ENCODE measurements at places on chromosomes 3 and 15. TPM values are rescaled to one million over a fixed set of nuclear protein-coding genes. Genes with fewer than 3 reads are reported as not detected.

DNA sequence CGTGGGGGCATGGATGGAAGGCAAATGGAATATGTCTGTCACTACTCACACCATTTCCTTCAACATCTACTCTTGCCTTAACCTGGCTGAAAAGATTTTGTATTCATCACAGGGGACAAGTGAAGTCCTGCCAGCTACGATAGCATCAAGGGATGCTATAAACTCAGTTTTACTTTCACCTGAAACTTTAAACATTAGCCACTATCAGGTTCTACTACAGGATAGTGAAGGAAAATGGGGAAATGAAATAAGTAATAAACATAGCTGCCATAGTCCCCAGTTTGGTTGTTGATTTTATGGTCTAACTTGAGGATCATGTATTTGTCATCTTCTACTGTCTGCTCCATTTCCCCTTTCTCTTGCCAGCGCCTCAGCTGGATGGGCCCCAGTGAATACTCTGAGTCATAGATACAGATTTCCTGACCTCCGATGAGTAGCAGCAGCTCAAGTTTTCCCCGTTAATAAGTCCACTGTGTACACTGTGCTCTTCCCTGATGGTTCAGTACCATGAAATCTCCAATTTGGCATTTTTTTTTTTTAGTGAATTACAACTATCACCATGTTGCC, 338.2 kb upstream of the SLCO3A1 start:
- no peak overlapping the region for H3K27ac ChIP-seq
- no peaks in the 10 kb centered on the region for H3K36me3 ChIP-seq
- no peak overlapping the region for H3K4me3 ChIP-seq
- no peaks in the 10 kb centered on the region for H3K4me1 ChIP-seq
- DNase-seq, result no peak

GRCh38 chr3:185702262-185703225, 116.4 kb downstream of the SENP2 start:
- H3K4me3 ChIP-seq, result no peak overlapping the region
- H3K36me3 ChIP-seq, result no peaks in the 10 kb centered on the region
- H3K4me1 ChIP-seq, result no peaks in the 10 kb centered on the region
- peaks cover 5% of the 10 kb centered on the region for H3K27me3 ChIP-seq
- no peak for DNase-seq

GRCh38 chr3:137116619-137117018, 158.8 kb downstream of the IL20RB start:
- no peak for DNase-seq
- no peak overlapping the region for H3K4me3 ChIP-seq
- no peak overlapping the region for H3K27ac ChIP-seq
- H3K4me1 ChIP-seq, result no peaks in the 10 kb centered on the region
- H3K27me3 ChIP-seq, result no peaks in the 10 kb centered on the region

DNA sequence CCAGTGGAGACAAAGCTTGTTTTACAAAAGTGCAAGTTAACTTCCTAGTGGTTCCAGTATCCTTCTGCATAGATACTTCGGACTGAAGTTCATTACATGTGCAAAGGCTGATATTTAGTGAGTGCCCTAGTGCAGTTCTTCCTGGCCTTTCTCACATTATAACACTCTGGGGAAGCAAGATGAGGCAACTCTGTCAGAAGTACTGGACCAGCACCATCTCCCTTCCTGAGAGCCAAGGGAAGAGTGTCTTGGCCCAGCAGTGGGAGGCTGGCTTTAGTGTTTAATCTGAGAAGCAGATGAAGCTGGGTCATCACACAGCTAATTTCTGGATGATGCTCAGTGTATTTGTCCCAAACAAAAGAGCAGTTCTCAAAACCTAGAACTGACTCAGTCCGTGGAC, 397.7 kb downstream of the CACNA2D3 start:
- H3K27me3 ChIP-seq, result no peaks in the 10 kb centered on the region
- no peaks in the 10 kb centered on the region for H3K36me3 ChIP-seq
- DNase-seq, result no peak
- H3K27ac ChIP-seq, result no peak overlapping the region
- H3K4me3 ChIP-seq, result no peak overlapping the region

GRCh38 chr3:117928836-117929235, 1105.8 kb downstream of the IGSF11 start:
- DNase-seq, result no peak
- H3K36me3 ChIP-seq, result no peaks in the 10 kb centered on the region
- no peak overlapping the region for H3K4me3 ChIP-seq
- no peaks in the 10 kb centered on the region for H3K4me1 ChIP-seq
- no peaks in the 10 kb centered on the region for H3K27me3 ChIP-seq

- no peak for DNase-seq
- no peak overlapping the region for H3K27ac ChIP-seq
- H3K27me3 ChIP-seq, result no peaks in the 10 kb centered on the region
- H3K36me3 ChIP-seq, result peaks cover 36% of the 10 kb centered on the region
Measured at GRCh38 chr3:33063651-33064051, 33.3 kb downstream of the GLB1 start.

DNA sequence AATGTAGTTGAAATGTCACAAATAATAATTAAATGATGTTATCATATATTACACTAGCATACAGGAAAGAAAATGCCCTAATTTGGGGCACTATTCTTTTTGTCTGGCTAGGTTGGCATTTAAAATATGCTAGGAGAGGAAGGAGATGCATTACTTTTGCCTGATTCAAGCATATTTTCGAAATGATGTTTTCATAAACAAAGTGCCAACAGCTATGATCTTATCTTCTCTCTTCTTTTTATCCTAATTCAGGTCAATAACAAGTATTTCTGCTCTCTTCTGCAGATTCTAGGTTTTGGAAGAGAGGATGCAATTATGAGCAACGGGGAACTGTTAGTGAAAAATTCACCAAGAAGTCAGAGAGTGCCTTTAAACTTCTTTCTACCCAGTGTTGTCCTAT, 55.8 kb upstream of the NR2F2 start:
- H3K27ac ChIP-seq, result no peak overlapping the region
- no peak overlapping the region for H3K4me3 ChIP-seq
- no peaks in the 10 kb centered on the region for H3K4me1 ChIP-seq
- H3K36me3 ChIP-seq, result no peaks in the 10 kb centered on the region
- DNase-seq, result no peak
- no peaks in the 10 kb centered on the region for H3K27me3 ChIP-seq

DNA sequence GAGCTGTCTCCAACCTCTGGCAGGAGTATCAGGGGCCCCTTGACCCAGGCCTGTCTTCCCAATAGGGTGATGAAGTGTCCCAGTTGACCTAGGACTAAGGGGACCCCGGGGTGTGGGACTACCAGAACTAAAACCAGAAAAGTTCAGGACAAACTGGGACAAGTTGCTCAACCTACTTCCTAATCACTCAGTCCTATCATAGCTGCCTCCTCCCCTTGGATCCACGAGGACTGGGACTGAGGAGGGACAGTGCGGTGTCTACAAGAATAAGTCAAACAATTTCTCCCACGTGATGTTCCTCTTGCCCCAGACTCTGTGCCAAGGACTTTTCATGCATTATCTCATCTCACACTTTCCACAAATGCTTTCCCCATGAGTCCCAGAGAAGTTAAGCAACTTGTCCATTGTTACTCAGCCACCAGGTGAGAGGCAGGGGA, 49.4 kb upstream of the SLCO2A1 start:
- no peak overlapping the region for H3K4me3 ChIP-seq
- no peaks in the 10 kb centered on the region for H3K27me3 ChIP-seq
- H3K4me1 ChIP-seq, result no peaks in the 10 kb centered on the region
- H3K27ac ChIP-seq, result no peak overlapping the region
- no peak for DNase-seq

DNA sequence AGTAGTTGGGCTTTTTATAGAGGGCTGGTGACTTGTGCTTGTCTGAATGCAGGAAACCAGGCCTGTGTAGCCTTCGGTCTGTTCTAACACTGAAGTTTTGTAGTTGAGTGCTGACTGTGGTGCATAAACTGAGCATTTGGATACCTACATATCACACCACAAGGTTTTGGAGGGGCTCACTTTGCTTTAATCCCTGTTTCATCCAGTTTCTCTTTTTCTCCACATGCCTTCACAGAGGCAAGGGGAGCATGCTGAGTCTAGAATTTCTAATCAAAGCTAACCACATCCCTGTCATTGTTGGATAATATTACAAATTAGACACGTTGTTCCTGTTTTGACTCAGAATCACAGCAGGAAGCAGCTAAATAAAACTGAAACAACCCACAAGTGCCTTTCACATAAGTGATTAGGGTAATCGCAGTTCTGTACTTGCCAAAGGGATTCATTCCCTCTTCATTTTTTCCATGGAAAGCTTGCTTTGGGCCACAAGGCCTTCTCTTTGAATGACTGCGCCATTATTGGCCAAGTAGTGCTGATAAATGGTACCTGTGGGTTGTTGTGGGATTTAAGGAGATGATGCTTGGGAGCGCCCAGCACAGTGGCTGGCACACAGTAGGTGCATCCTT, 48.9 kb downstream of the TGFBR2 start:
- H3K27ac ChIP-seq, result peak overlapping the region; percentile 36
- DNase-seq, result no peak
- peaks cover 47% of the 10 kb centered on the region for H3K36me3 ChIP-seq
- H3K4me3 ChIP-seq, result no peak overlapping the region

GRCh38 chr15:84653910-84654688, at the start of gene WDR73:
Gene WDR73, minus strand, starts transcription at chr15:84654283. Its CDS starts 9 bp downstream, at chr15:84654274.
- H3K4me3 ChIP-seq, result peak within 1 kb of the TSS; percentile 85
- peaks cover 59% of the 10 kb centered on the region for H3K4me1 ChIP-seq
- H3K27ac ChIP-seq, result peak within 1 kb of the TSS; percentile 82
- peaks cover 4% of the 10 kb centered on the region for H3K36me3 ChIP-seq
- DNase-seq, result peak; percentile 90

DNA sequence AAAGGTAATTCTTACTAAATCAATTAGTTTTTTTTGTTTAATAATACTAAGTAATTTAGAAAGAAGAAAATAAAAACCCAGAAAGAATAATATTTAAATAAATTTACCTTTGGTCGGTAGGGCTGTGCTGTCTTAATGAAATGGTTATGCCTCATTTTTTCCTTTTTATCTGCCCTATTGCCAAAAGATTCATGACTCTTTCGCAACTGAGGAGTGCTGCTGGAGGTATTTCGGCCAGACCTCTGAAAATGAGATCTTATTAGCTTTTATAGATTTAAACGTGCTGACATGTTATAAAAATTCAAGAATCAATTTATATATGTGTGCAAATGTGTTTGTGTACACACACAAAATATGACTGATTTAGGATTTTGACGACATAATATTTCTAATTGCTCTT, 67.1 kb upstream of the USP50 start:
- no peak overlapping the region for H3K27ac ChIP-seq
- H3K4me3 ChIP-seq, result no peak overlapping the region
- H3K27me3 ChIP-seq, result no peaks in the 10 kb centered on the region
- no peak for DNase-seq
- H3K36me3 ChIP-seq, result peaks cover 24% of the 10 kb centered on the region

GRCh38 chr15:59622289-59622688, 10.7 kb downstream of the GCNT3 start:
- no peaks in the 10 kb centered on the region for H3K4me1 ChIP-seq
- no peak overlapping the region for H3K4me3 ChIP-seq
- H3K27me3 ChIP-seq, result no peaks in the 10 kb centered on the region
- DNase-seq, result no peak

- no peak overlapping the region for H3K27ac ChIP-seq
- H3K4me3 ChIP-seq, result no peak overlapping the region
- H3K4me1 ChIP-seq, result no peaks in the 10 kb centered on the region
- DNase-seq, result no peak
- H3K36me3 ChIP-seq, result no peaks in the 10 kb centered on the region
- H3K27me3 ChIP-seq, result no peaks in the 10 kb centered on the region
Measured at GRCh38 chr15:27817258-27817657, 281.9 kb downstream of the OCA2 start.

GRCh38 chr3:107345822-107346405, 31.3 kb upstream of the CCDC54 start:
- no peaks in the 10 kb centered on the region for H3K4me1 ChIP-seq

DNA sequence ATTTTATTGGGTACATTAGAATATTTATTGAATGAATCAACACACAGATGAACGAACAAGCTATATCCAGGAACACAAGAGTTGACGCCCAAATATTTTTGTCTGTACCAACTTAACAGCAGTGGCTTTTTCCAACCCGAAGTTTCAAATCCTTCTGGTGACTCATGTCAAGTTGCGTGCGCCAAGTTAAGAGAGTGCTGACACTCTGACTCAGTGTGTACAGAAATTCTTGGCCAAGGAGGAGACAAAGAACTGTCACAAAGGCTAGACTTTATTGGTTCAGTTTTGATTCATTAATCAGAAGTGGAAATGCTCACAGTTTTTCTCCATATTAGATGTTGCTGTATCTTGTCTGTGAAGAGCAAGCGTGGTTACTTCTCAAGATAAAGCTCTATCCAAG, 59.6 kb upstream of the TSC22D2 start:
- no peaks in the 10 kb centered on the region for H3K27me3 ChIP-seq
- H3K4me1 ChIP-seq, result peaks cover 28% of the 10 kb centered on the region

- H3K27me3 ChIP-seq, result no peaks in the 10 kb centered on the region
- no peak for DNase-seq
- H3K4me3 ChIP-seq, result no peak overlapping the region
- no peaks in the 10 kb centered on the region for H3K4me1 ChIP-seq
Measured at GRCh38 chr15:86036243-86036642, 43.4 kb upstream of the AGBL1 start.

The ROPN1 gene
- total RNA-seq, result not detected

The PRR20G gene
- not detected for total RNA-seq

The SAMD7 gene
- not detected for total RNA-seq

The ADAMTS17 gene
- 2.8 TPM for total RNA-seq

The CFAP100 gene
- total RNA-seq, result not detected

The SLC24A5 gene
- total RNA-seq, result not detected

Data from thoracic aorta (tissue), 2 donors.